ENCODE measurements at places on chromosomes 3 and 15.

GRCh38 chr15:48415036-48415886 is 84.0 kb downstream of the DUT start:
- no peak for DNase-seq

- DNase-seq: no peak
Measured at GRCh38 chr15:35929740-35930444, 383.9 kb upstream of the DPH6 start.

GRCh38 chr3:155398046-155398445 is 104.6 kb upstream of the STRIT1 start:
- DNase-seq: no peak

GRCh38 chr15:95563634-95564033 is 766.9 kb upstream of the NR2F2 start:
- no peak for DNase-seq

DNA sequence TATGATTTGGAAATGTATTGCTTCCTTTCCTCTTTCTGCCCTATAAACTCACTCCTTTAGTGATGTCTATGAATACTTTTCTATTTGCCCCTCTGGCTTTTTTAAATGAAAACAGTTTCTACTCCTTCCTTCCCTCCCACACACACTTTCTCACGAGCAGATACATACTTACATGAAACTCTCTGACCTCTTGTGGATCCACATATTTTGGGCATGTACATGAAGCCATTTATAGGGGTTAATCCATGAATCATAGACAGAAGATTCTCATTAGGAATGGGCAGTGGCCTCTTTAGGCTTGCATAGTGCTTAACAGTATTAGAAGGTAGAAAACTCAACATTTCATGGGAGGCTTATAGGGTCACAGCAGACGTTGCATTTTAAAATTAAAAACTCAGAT is 24.8 kb downstream of the ANAPC13 start:
- DNase-seq: no peak
